ENCODE measurements at places on chromosomes 7 and 10.

DNA sequence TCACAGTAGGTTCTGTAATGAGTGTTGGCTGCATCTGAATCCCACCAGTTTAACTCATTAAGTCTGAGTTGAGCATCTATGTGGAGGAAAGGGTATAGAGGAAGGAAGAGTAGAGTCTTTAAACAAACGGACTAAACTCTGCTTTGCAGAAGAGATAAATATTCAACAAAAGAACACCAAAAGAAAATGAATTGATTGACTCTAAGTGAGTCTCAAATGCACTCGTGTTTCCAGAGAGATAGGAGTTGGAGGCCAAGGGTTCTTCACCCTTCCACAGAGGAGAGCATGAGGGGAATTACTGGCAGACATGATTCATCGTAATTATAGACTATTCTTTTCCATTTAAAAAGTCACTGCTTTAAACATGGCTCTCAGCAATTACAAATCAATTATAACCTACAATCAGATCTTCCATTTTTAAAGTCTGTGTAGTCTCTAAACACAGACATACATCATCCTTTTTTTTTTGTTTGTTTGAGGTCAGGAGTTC lies 56.3 kb downstream of the PLPP4 start:
- no peak for DNase-seq

- DNase-seq = no peak
Observed at GRCh38 chr10:47092831-47093230, 181.6 kb downstream of the PTPN20 start.

- DNase-seq = no peak
Observed at GRCh38 chr7:154541606-154542005, 461.3 kb downstream of the PAXIP1 start.

- DNase-seq = no peak
Observed at GRCh38 chr10:112778579-112778978, 171.5 kb upstream of the TCF7L2 start.

DNA sequence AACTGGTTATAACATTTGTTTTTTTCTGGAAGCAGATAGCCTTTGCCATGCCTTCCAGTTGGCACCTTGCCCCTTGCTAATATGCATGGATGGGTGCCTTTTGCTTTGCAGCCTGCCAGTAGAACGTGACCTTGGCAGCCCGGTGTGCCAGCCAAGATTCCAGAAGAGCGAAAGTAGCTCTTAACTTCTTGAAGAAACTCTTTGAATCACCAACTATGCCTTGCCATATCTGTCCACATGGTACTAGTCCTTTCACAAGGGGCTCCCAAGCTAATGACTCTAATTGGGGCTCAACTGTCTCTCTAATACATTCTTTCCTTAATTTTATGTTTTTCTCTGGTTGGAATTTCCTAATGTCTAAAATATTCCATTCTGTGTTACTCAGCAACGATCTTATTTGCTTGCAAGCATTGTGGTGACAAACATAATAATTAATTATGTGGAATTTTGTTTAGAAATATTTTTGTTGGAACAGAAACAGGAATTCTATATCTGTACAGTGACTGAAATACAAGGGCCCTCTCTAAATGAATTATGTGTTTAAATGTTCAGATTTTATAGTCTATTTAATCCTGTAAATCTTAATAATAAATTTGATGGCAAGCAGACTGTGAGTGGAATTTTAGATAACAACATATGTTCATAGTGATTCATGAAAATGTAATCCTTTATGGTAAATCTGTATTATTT lies 45.8 kb downstream of the HDAC9 start:
- no peak for DNase-seq

- no peak for DNase-seq
Observed at GRCh38 chr7:104625956-104626355, 297.6 kb downstream of the LHFPL3 start.

GRCh38 chr10:63554657-63555056 lies 33.5 kb downstream of the REEP3 start:
- peak; percentile 48 for DNase-seq

GRCh38 chr7:3592401-3593134 lies 291.5 kb downstream of the SDK1 start:
- no peak for DNase-seq

- DNase-seq = no peak
Observed at GRCh38 chr10:26269754-26270153, 53.2 kb downstream of the GAD2 start.

DNA sequence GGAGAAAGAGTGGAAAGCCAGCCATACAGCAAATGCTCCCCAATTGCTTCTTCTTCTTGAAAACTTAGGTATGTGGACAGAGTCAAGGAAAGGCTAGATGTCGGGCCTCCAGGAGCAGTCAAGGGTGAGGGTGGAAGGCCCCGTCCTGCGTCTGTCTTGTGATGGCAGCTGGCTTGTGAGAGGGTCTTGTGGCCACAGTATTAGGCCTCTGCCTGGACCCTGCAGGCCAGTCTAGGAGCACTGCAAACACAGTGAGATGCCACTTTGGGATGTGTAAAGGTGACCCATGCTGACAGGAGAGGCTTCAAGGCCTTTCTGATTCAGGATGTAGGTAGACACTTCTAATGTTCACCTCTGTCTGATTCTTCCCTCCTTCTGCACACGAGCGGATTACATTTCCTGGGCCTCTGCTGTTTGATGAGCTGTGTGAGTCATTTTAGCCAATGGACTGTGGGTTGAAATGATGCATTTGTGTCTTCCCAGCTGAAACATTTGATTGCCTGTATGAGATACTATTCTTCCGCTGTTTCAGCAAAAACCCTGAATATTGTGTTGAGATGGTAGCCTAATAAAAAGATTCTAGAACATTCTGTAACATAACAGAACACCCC lies 135.4 kb downstream of the EMX2 start:
- DNase-seq = no peak

- DNase-seq = no peak
Observed at GRCh38 chr10:122246830-122247520, 24.1 kb upstream of the BTBD16 start.

GRCh38 chr7:136947347-136947746 lies 78.9 kb downstream of the CHRM2 start:
- no peak for DNase-seq

Measured in CD4-positive, alpha-beta T cell (primary cell).